Mesothelial cell of epicardium (in vitro differentiated cells): ENCODE measurements at places on chromosomes 1 and 21. TPM values are rescaled to one million over a fixed set of nuclear protein-coding genes. Genes with fewer than 3 reads are reported as not detected.

GRCh38 chr1:150567717-150568593, 11.5 kb downstream of the MCL1 start:
- peak overlapping the region; percentile 52 for H3K4me3 ChIP-seq
- no peaks in the 10 kb centered on the region for H3K27me3 ChIP-seq
- peaks cover 58% of the 10 kb centered on the region for H3K4me1 ChIP-seq
- H3K36me3 ChIP-seq: peaks cover 9% of the 10 kb centered on the region
- DNase-seq: peak; percentile 71
- H3K27ac ChIP-seq: peak overlapping the region; percentile 100

- no peaks in the 10 kb centered on the region for H3K27me3 ChIP-seq
- no peak overlapping the region for H3K27ac ChIP-seq
- H3K4me3 ChIP-seq: no peak overlapping the region
These were observed 15.1 kb upstream of the PCP4 start for GRCh38 chr21:39852021-39852721.

Gene ADAMTS4
- 6.8 to 9.9 TPM (median 9.2 TPM) in 3 replicates for total RNA-seq

DNA sequence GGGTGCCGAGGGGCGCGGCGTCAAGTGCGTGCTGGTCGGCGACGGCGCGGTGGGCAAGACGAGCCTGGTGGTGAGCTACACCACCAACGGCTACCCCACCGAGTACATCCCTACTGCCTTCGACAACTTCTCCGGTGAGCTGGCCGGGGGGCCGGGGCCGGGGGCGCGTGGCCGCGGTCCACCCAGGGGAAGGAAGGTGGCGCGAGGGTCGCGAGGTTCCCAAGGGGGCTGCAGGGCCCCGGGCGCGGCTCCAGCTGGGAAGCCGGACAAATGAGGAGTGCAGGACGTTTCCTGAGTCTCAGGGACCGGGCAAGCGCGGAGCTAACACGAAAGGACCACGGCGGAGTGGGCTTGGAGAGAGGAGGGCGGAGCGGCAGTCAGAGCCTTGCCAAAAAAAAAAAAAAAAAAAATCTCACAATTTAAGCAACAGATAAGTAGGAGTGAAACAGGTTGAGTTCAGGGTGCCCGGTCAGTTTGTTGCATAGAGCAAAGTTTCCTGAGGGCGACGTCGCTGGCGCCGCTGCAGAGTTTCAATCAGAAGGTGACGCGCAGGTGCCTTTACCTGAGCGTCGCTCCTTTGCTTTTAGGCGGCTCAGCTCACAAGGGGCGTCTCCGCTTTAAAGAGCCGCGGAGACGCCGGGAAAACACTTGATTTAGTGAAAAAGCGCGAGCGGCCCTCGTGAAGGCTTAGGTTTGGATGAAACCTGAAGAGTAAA, 750 bp downstream of the RHOU start:
- peaks cover 11% of the 10 kb centered on the region for H3K36me3 ChIP-seq
- no peaks in the 10 kb centered on the region for H3K27me3 ChIP-seq
- DNase-seq: peak; percentile 24
- H3K4me3 ChIP-seq: peak overlapping the region; percentile 91
- peak overlapping the region; percentile 94 for H3K27ac ChIP-seq

- H3K4me3 ChIP-seq: no peak overlapping the region
- no peaks in the 10 kb centered on the region for H3K27me3 ChIP-seq
- no peaks in the 10 kb centered on the region for H3K36me3 ChIP-seq
- no peak overlapping the region for H3K27ac ChIP-seq
These were observed 6.5 kb upstream of the ATP1A2 start for GRCh38 chr1:160108888-160109662.

- H3K36me3 ChIP-seq: peaks cover 22% of the 10 kb centered on the region
- H3K4me1 ChIP-seq: peaks cover 39% of the 10 kb centered on the region
- H3K27me3 ChIP-seq: no peaks in the 10 kb centered on the region
These were observed 19.4 kb downstream of the ATP2B4 start for GRCh38 chr1:203645996-203646395.
